ENCODE measurements at places on chromosomes 13 and 19.

DNA sequence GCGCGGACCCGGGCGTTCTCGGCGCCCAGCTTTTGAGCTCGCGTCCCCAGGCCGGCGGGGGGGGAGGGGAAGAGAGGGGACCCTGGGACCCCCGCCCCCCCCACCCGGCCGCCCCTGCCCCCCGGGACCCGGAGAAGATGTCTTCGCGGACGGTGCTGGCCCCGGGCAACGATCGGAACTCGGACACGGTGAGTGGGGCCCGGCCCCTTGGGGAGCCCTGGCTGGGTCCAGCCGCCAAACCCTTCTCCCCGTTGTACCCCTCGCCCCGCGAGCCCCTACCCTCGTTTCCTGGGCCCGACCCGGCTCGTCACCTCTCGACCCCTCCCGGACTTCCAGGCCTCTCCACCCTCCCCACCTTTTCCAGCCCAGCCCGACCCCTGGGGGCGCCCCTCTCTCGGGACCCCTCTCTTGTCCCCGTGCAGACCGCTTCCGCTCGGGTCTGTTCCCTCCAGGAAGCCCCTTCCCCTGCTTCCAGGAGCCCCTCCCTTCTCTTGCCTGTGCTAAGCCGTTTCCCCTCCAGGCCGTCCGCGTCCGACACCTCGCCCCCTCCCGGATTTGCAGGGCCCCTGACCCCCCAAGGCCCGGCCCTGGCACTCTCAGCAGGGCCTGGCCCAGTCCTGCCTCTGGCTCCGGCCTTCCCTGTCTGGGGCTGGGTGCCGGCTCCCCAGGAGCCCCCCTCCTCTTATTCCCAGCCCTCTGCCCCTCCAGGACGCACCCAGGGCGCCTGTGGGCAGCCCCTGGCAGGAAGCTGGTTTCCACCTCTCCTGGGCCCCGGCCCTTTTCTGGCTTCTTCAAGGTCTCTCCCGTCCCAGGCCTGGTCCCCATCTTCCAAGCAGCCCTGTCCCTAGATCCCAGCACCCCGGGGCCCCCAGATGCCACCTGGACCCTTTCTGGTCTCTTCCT lies 632 bp downstream of the MARK4 start:
- no peak for DNase-seq

DNA sequence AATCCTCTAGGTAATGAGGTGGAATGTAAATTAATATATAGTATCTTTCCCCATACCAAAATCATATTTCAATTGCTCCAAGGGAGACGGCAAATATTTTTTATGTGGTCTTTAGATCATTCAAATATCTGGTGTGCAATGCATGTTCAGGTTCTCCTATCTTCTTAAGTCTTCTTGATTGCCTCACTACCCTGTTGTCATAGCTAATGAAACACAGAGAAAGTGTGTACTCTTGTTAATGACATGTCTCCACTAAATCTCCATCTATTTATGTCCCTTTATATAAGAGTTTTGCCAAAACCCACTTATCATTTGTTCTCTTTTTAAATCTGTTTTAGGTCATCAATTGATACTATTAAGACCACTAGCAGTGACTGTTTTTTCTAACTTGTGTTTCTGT lies 6.6 kb downstream of the STARD13 start:
- no peak for DNase-seq

- DNase-seq = no peak
These were observed 104.0 kb downstream of the COL4A2 start for GRCh38 chr13:110410936-110411687.

- DNase-seq = no peak
These were observed 236.6 kb upstream of the MAB21L1 start for GRCh38 chr13:35712907-35713761.

- DNase-seq = no peak
These were observed 39.5 kb downstream of the TEX29 start for GRCh38 chr13:111359930-111360329.

GRCh38 chr13:92590503-92590908 lies 636.1 kb upstream of the GPC6 start:
- DNase-seq = no peak

- no peak for DNase-seq
These were observed at the start of gene TNFSF11 for GRCh38 chr13:42574011-42574410. TNFSF11 (plus strand) TSS chr13:42574152; CDS start chr13:42574304, 152 bp downstream.
